ENCODE measurements at places on chromosomes 5 and 9.

DNA sequence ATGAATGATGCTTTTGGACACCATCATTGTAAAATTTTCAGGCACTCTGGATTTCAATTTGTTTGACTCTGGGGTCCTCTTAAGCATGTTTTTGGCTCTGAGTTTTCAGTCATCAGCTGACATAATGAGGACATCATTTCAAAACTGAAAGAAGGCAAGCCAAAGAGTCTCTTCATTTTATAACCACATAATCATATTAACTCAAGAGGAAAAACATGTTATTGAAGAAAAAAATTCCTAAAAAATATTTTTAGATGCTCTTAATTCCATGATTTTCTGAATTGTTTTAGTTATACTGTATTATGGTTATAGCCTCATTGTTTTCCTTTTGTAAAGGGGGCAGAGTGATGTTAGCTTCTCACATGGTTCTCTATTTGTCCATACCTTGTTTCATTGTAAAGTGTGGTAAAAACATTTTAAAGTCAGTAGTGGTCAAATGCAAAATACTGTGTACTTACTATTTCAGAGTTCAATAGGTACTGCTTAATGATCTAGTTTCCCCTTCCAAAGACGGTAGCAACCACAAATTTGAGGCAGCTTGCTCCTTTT lies 472.1 kb downstream of the DMRT2 start:
- DNase-seq, result no peak

GRCh38 chr9:113587471-113588031 lies 124.0 kb downstream of the RGS3 start:
- peak; percentile 79 for DNase-seq

GRCh38 chr9:78839252-78839651 lies 542.3 kb downstream of the PSAT1 start:
- DNase-seq, result no peak

DNA sequence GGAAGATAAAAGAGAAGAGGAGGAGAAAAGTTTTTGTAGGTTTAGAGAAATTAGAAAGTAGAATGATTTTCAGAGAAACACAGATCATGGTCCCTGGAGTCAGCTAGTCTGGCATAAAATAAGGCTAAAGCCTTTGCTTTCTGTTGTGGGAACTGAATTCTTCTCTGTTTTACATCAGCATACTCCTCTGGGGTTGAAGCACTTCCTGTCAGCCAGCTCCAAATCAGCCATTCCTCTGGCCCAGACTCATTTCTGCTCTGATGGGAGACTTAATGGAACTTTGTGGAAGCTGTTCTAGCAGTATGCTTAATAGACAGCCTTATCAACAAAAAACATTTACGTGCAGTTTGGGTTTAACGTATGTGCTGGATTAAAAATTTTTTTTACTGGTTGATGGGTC lies 143.2 kb downstream of the HMHB1 start:
- peak; percentile 71 for DNase-seq

DNA sequence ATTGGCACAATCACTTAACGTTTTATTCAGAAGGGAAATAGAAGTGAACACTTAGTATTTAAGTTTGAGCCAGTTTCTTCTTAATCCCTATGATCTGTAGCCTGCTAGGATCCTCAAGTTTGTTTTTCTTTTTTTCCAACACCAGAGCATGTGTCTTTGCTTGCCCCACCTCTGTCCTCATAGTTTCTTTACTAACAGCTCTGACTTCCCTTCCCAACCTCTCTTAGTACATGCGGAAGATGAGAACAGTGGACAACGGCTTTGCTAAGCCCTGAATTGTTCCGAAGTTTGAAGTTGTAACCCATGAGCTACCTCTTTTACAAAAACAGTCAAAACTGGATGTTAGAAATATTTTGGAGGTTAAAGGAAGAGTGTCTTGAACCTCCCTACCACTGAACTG lies 61.7 kb upstream of the TAF11L2 start:
- no peak for DNase-seq

DNA sequence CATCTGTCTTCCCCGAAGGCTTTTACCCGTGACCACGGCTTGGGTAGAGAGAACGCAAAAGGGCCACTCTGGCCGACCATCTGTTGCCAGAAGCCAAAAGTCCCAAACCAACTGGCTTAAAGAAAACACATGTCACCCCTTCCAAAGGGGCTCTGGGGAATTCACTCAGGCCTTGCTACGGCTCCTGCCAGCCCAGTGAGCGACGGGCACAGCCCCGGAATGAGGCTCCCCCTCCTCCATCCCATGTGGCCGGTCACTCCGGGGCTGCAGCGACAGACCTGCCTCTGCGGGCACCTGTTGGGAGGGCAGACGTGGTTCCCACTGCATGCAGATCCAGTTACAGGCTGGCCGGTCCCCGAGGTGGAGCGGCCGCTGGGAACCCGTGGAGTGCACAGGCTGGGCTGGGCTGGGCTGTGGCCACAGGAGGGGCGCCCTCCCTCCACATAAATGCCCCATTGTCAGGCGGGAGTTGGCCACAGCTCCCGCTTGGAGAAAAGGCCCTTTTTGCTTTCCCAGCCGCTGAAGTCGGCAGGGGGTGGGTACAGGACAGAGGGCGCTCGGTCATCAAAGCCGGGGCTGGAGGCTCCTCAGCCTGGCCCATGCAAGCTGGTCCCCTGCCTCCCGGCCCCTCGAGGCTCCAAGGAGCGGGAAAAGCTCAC lies 19.9 kb downstream of the NOTCH1 start:
- DNase-seq, result peak; percentile 78

GRCh38 chr9:122125158-122125508 lies 32.0 kb upstream of the TTLL11 start:
- peak; percentile 88 for DNase-seq

GRCh38 chr5:28567048-28567447 lies 1528.7 kb upstream of the CDH9 start:
- no peak for DNase-seq

DNA sequence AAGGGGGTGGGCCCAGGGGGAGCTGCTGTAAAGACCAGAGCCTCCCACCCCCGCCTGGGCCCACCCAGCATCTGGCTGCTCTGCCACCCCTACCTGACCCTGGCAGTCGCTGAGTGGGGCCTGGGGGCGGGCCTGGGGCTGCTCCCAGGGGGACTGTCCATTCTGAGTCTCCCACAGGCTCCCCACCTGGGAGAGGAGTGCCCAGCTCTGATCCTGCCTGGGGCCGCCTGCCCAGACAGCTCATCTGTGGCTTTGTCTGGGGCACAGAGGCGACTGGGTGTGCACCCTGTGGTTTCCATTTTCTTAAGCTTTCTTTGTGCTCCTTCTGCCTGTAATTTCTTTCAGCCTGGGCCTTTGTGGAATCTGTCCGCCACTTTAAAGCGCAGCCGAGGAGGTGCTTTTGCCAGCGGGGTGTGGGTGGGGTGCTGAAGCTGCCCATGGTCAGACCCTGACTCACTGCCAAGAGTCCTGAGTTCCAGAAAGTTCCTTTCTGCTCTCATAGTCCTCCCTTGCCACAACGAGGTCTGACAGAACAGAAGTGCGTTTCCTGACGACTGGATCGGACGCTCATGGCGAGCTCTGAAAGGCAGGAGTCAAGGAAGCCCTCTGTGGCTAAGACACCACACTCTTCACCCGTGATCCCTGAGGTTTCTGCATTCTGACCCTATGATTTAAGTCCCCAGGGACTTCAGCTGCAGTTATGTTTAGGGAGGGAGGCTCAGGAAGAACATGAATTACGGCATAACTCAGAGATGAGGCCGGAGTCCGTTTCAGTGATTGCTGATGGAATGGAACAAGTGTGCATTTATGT lies 225.0 kb downstream of the FANCC start:
- DNase-seq, result peak; percentile 78

GRCh38 chr9:96417661-96418082 lies 498 bp downstream of the ZNF367 start:
- no peak for DNase-seq

GRCh38 chr5:77892061-77893010 lies 116.2 kb upstream of the TBCA start:
- DNase-seq, result no peak

- no peak for DNase-seq
Observed at GRCh38 chr9:18360005-18360404, 113.9 kb upstream of the ADAMTSL1 start.

DNA sequence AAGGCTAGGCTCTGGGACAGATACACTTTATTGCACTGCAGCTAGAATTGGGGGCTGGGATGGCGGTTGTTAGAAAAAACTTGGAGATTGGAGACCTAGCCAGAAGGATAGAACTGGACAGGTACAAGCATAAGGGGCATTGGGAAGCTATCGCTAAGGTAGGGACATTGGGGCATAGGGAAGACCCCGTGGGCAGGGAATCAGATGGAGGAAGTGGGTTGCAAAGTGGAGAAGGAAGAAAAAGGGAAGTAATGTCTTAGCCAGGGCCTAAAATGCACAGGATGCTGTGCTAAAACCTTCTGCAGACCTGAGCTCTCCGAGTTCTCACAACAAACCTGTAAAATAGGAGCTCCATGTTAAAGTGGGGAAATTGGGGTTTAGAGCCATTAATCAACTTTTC lies 178.2 kb downstream of the ZDHHC21 start:
- no peak for DNase-seq

- DNase-seq, result no peak
Observed at GRCh38 chr5:153456993-153457392, 33.5 kb upstream of the GRIA1 start.

DNA sequence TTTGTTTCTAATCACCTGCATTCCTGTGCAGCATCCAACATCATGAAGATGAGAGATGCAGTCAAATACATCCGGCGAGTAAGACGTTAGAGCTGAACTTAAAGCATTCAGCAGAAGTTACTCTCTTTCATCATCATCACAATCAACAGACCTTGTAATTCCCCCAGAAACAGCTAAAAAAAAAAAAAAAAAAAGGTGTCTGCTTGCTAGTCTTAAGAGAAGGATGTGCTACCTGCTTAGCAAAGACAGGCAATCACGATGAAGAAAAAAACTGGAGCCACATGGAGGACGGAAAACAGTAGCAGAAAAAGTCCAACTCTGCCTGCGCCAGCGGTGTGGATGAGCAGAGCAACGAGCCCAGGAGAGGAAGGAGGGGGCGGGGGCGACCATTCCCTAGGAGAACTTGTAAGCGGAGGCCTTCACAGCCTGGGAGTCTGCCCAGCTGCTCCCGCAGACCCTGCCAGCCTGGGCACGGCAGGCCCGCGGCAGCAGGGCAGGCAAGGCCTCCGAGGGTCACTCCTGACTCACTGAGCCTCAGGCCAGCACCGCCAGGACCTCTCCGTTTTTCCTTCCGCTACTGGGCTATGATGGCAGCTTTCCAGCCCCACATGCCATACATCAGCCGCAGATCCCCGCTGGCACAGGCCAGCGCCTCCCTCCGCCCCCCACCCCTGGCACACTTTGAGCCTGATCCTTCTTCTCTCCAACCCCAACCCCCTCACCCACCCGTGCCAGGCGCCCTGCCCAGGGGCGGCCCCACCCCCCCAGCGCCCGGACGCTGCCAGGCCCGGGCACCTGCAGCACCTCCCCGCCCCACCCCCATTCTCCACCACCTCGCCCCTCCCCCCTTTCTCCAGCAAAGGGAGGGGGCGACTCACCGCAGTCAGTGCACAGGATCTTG lies 1.4 kb downstream of the NRG2 start:
- DNase-seq, result peak; percentile 59

DNA sequence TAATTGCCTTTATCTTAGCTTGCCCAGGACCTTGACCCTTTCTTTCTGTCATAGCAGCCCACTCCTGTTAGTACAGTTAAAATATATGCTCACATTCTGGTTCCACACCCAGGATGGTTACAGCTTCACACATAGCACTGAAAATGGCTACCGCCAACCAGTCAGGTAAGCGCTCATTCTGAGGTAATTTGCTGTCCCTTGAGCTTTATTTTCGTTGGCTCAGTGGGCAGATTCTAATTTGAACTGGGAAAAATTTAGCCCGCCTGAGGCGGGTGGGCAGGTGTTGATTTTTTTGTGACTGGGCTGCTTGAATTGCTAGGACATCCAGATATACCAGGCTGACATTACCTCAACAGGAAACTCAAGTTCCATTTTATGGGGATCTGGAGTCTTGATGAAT lies 137.5 kb downstream of the KCTD16 start:
- DNase-seq, result no peak

DNA sequence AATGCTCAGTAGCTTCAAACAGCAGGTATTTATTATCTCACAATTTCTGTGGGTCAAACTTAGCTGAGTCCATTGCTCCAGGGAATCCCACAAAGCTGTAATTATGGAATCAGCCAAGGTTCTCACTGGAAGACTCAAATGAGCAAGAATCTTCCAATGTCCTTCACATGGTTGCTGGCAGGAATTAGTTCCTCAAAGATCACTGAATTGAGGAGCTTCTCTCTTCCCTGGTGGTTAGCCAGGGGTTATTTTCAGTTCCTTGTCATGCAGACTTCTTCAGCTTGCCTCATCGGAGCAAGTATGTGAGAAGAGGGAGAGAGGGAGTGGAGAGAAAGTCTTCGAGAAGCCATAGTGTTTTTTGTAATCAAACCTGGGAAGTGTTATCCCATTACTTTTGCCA lies 2331.9 kb downstream of the MAT2B start:
- DNase-seq, result no peak

GRCh38 chr5:73531356-73531755 lies 33.1 kb downstream of the BTF3 start:
- no peak for DNase-seq

- no peak for DNase-seq
Observed at GRCh38 chr5:17734011-17734410, 99.8 kb downstream of the TAF11L14 start.

DNA sequence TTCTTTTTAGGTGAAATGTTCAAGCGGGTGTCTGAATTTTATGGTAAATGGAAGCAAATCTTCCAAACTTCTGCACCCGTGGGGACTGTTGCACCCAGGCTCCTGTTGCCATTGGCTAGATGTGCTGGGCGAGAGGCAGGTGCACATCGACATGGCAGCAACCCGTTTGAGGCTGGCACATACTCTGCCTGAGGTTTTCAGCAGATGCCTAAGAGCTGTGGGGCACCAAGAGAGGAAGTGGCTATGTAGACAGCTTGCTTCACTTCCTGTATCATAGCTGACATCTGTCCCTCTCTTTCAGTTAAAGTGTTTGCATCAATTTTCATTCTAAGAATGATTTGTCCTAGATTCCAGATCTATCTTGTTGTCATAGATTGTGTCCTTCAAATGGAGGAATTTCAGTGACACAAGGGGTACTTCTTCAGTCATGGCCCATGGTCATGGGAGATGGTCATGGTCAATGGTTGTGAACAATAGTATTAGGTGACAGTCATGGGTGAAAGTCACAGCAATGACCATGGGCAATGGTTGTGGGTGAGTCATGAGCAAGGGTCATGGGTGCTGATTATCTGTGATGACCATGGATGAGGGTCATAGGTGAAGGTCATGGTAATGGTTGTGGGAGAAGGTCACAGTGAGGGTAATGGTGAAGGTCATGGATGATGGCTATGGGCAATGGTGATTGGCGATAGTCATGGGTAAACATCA lies 115.1 kb upstream of the IRX4 start:
- no peak for DNase-seq

DNA sequence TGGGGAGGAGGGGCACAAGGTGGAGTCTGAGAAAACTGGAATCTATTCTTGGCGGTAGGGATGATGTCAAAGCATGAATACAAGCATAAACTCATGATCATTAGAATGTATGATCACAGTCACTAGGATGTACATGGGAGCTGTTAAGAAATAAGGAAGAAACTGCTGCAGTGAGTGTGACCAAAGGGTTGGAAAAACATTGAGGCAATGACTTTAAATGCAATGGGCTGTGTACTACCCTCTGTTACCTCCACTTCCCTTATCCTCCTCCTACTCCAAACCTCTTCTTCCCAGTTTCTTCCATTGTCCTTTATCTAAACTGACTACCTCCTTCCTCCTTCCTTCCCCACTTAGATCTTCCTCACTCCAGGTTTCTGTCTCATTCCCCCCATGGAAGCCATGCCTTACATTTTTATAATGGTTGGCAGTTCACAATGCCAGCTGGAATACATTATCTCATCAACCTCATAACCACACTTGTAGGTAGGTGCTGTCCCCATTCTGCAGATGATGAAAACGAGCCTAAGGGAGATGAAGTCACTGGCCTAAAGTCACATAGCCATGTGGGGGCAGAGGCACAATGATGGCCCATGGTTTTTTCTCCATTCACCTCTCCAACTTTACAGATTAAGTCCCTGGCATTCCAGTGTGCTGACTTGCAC lies 21.9 kb upstream of the TNFSF15 start:
- no peak for DNase-seq

All from femur (tissue), 1 donor.